ENCODE measurements at places on chromosomes 11 and 22.
A peak's percentile ranks its signal among the peaks of the same experiment; 100 is the strongest.

DNA sequence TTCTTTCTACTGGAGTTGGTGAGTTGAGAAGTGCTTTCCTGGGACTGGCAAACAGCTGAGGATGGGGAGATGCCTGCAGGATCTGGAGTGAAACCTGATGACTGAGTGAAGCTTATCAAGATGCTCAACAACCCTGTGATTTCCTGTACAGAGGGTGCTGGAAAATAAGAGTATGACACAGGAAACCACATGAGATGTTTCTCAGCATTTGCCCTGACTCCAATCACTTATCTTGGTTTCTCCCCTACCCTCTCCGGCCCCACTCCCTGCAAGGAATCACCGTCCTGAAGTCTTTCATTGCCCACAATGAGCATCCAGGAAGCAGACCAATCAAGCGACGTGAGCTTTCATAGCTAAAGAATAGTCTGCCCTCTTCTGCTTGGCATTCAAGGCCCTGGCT lies at the start of gene MRGPRX2:
Gene MRGPRX2 (minus strand): TSS at position 89 of the 400 bp plus-strand sequence. CDS start 4,315 bp downstream, outside the sequence.
- DNase-seq = peak; percentile 20

DNA sequence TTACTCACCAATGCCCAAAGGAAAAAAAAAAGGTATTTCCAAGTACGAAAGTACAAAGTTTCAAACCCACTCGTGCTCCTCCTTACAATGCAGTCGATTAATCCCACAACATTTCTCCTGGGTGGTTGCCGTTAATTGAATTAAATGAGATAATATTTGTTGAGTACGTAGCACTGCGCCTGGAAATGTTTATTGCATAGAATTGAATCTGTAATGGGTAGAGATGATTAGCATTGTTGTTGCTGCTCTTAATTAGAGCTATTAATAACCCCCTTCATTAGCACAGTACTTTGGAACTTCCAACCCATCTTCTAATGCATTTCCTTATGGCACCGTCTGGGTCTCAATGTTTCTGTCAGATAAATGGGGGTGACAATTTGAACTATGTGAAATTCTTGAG lies 77.3 kb downstream of the SEZ6L start:
- no peak for DNase-seq

DNA sequence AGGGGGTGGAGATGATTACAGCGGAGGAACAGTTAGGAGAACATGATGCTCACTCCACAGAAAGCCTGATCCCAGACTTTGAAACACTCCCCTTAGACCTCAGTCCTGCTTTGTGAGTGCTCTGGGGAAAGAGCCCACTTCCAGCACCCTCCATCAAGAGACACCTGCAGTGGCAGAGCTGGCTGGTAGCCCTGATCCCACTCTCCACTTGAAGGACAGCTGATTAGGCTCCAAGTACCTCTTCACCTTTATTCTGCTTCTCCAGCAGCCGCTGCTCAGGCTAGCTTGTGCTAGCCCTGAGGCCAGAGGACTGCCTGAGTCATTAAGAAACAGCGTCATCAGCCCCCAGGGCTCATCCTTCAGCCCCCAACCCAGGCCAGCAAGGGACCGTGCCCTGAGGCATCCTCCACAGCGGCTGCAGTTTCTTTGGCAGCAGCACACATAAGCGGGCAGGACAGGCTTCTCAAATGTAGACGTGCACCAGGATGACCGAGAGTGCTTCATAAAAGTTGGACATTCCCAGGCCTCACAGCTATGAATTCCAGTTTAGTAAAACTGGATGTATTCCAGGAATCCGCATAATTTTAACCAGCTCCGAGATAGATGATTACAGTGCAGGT lies 146.0 kb upstream of the TBCEL start:
- DNase-seq = no peak

DNA sequence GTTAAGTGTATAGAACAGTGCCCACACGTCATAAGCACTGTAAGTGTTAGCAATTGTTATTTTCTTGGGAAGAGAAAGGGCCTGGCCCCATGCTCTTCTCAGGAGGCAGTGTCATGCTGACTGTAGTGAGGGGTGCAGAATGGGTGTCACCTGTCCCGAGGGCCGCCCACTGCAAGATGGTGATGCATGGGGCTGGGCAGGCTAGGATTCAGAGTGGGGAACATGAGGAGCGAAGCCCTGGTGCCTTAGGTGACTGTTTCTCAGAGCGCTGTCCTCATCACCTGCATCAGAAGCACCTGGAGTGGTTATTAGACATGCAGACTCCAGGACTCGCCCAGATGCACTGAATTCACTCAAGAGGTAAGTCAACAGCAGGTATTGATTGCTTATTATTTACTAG lies 101.0 kb upstream of the PARVA start:
- DNase-seq = no peak

GRCh38 chr22:33854724-33855123 lies 65.6 kb downstream of the LARGE1 start:
- DNase-seq = no peak

DNA sequence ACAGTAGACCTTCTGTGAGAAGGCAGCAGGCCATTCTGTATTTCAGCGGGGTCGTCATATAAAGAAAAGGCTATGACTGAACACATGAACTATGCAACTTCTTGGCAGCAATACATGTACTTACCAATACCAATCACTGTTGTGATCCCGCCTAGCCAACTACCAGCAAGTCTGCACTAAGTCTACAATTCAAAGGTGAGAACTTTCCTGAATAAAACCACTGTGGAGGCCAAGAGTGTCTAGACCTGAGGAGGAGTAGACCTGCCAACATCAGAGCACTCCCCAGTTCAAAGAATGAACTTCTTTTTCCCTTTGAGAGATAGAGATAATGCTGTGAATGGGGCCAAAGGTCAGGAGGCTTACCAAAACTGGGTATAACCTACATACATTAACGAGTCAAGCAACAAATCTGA lies 108.2 kb downstream of the SIK3 start:
- no peak for DNase-seq

All from stimulated activated CD4-positive, alpha-beta T cell treated with anti-CD3 and anti-CD28 coated beads, Interleukin-1b, Interleukin-23, amount 100 ng/mL, for 48 hours (primary cell).